ENCODE measurements at places on chromosomes 7 and 10.

- DNase-seq: no peak
- H3K27ac ChIP-seq: no peak overlapping the region
- H3K4me1 ChIP-seq: peaks cover 7% of the 10 kb centered on the region
Observed at GRCh38 chr7:98339043-98339442, 57.6 kb downstream of the BRI3 start.

GRCh38 chr10:69892816-69893215, 91.1 kb downstream of the COL13A1 start:
- no peak for DNase-seq
- no peak overlapping the region for H3K27ac ChIP-seq
- no peak overlapping the region for H3K4me3 ChIP-seq
- peaks cover 8% of the 10 kb centered on the region for H3K4me1 ChIP-seq
- H3K36me3 ChIP-seq: no peaks in the 10 kb centered on the region

DNA sequence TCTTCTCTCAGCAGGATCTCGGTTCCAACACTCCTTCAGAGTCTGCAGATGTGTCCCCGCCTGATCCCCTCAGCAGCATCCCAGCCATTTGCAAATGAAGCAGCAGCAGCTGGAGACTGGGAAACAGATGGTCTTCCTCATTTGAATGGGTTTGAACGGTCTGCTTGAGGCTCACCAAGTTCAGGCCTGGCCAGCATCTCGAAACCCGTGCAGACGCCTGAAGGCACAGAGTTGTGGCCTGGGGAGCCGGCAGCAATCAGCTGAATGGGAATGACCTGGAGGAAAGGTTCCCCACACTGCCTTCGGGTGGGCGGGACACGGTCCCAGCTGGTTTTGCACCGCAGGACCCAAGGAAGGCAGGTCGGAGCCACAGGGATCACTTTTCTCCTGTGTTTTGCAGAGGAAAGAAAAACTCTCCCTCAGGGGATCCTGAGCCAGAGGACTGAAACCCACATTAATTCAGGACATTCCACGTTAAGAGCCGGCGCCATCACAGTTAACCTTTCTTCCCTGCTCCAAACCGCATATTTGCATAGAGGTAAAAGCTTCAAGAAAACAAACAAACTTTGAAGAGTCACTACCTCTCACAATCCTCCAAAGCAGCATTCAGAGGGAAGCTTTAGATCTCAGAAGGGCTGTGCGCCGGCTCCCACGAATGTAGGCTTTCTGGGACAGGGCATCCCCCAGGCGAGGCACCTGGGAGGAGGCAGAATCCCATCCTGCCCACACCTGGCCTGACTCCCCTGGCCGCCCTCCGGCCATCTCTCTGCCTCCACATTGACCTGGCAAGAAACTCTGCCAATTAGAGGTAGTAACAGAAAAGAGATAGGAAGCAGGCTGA, 17.7 kb downstream of the FGFR2 start:
- H3K27ac ChIP-seq: no peak overlapping the region
- no peak overlapping the region for H3K4me3 ChIP-seq
- H3K27me3 ChIP-seq: no peaks in the 10 kb centered on the region
- H3K4me1 ChIP-seq: peaks cover 5% of the 10 kb centered on the region
- no peak for DNase-seq

GRCh38 chr7:79610748-79611304, 157.4 kb upstream of the MAGI2 start:
- no peak overlapping the region for H3K27ac ChIP-seq
- H3K4me1 ChIP-seq: no peaks in the 10 kb centered on the region
- H3K27me3 ChIP-seq: no peaks in the 10 kb centered on the region
- H3K36me3 ChIP-seq: no peaks in the 10 kb centered on the region

DNA sequence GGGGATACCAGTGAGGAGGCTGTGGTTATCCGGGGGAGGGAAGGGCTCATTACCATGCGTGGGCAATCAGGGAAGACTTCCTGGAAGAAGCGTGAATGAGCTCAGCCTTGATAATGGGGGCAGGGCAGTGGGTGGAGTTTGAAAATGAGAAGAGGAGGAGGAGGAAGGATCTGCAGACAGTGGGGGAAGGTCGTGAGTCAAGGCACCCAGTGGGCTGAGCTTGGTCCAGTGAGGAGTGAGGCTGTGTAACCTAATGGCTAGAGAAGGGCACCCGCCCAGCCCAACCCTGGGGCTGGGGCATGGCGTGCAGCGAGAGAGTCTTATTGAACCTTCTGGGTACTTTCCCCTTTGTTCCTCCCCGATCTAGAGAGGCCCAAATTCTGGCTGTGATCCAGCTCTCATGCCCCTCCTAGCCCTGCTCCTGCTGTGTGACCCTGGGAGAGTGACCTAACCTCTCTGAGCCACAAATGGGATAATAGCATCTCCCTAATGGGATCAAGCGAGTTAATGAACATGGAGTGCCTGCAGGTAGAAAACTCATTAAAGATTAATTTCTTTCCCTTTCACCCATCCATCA, 31.5 kb downstream of the CLIP2 start:
- H3K4me3 ChIP-seq: no peak overlapping the region
- 0 out of 2 replicates have a peak, but pooled peaks cover 5% of the 10 kb centered on the region for H3K4me1 ChIP-seq
- no peaks in the 10 kb centered on the region for H3K36me3 ChIP-seq

DNA sequence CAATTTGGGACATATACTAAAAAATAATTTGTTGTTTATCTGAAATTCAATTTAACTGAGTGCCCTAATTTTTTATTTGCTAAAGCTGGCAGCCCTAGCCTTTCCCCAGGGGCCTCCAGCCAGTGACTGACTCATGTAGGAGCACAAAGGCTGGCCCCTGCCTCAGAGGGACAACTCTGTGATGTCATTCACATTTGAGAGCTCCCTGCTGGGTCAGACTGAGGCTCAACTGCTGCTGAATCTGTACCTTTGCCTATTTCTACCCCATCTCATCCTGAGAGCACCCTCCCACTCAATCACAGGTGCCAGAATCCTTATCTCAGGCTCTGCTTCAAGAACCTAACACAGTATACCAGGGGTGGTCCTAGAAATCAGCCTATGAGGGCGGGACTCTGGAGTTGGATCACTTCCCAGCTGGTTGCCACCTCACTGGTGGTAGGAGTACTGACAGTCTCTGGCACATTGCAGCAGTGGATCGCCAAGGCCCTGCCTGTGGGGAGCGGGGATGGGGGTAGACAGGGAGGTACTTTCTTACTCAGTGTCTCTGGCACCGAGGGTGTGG, 11.6 kb downstream of the GCK start:
- 0 out of 2 replicates have a peak, but pooled peaks cover 5% of the 10 kb centered on the region for H3K27me3 ChIP-seq
- H3K36me3 ChIP-seq: no peaks in the 10 kb centered on the region
- no peak overlapping the region for H3K27ac ChIP-seq

- no peak for DNase-seq
- H3K36me3 ChIP-seq: no peaks in the 10 kb centered on the region
- no peaks in the 10 kb centered on the region for H3K4me1 ChIP-seq
- peaks cover 72% of the 10 kb centered on the region for H3K27me3 ChIP-seq
- H3K27ac ChIP-seq: no peak overlapping the region
Observed at GRCh38 chr10:15469111-15469510, 98.0 kb upstream of the FAM171A1 start.

- H3K4me1 ChIP-seq: no peaks in the 10 kb centered on the region
- DNase-seq: no peak
- peaks cover 40% of the 10 kb centered on the region for H3K27me3 ChIP-seq
Observed at GRCh38 chr10:123797813-123798212, 93.8 kb downstream of the CPXM2 start.

DNA sequence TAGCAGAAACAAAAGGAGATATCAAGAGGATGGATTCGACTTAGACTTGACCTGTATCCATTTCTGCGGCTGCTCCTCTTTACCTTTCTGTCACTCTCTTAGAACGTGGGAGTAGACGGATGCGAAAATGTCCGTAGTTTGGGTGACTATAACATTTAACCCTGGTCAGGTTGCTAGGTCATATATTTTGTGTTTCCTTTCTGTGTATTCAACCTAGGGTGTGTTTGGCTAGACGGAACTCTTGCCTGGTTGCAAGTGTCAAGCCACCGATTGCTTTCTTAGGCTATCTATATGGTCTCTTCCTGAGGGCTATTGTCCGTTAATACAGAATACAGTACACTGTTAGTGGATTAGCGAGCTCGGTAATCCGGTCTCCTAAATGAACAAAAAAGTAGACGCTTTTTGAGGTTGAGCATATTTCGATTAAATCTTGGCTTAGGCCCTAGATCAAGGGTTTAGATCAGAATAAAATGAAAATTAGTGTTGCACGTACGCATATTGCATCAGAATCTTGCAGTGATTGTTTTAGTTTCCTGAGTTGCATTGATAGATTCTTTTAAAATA, 1.2 kb downstream of the PTEN start:
- H3K27ac ChIP-seq: peak overlapping the region; percentile 94
- DNase-seq: no peak

DNA sequence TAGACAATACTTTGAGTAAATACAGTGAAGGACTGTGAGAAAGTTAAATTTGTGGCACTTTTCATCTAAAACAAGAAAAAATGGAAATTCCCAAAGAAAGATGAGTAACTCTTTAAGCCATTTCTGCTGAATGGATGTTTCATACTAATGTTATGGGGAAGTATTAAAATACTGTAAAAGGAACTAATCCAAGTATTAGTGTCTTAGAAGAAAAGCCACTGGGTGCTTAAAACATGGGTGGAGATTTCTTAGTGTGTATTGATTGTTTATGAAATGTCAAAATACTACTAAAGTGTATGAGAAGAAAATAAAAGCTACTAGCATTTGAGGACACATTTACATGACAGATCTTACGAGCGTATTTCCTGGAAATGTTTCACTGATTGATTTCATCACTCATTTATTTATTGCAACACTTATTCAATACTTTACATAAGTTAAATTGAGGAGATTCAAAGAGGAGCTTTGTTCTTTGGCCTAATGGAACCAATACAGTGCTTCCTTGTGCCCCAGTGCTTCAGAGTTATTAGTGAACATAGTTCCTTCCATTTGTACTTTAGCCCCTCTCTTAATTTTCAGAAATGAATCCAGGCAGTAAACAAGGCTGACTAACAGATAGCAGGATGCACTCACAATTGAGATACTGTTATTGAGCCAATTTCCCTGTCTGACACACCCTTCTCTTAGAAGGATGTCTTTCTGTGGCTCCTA, 155.5 kb upstream of the AHR start:
- H3K4me1 ChIP-seq: no peaks in the 10 kb centered on the region
- no peaks in the 10 kb centered on the region for H3K27me3 ChIP-seq
- DNase-seq: no peak
- H3K27ac ChIP-seq: no peak overlapping the region
- no peaks in the 10 kb centered on the region for H3K36me3 ChIP-seq
- H3K4me3 ChIP-seq: no peak overlapping the region

Data from HCT116 (cell line).